Skeletal muscle tissue (tissue), 5 donors: ENCODE measurements at places on chromosomes 5 and 9. TPM values are rescaled to one million over a fixed set of nuclear protein-coding genes. Genes with fewer than 3 reads are reported as not detected.

CTNND2 gene
- 0.52 TPM for total RNA-seq

CATSPER3 gene
- total RNA-seq = 0.52 TPM

GRIN3A gene
- total RNA-seq = 0.52 TPM

LCN10 gene
- total RNA-seq = 2.1 TPM

BARHL1 gene
- total RNA-seq = not detected

PTGS1 gene
- total RNA-seq = 2.6 TPM

PCDHGB2 gene
- 2.1 TPM for total RNA-seq

LCN2 gene
- 2.1 TPM for total RNA-seq

MEGF9 gene
- 6.8 TPM for total RNA-seq

GABRA6 gene
- not detected for total RNA-seq

CDC20B gene
- not detected for total RNA-seq

MORN5 gene
- not detected for total RNA-seq

PHAX gene
- 25.1 TPM for total RNA-seq

CDH9 gene
- total RNA-seq = not detected

HAVCR1 gene
- 0.52 TPM for total RNA-seq

NAIP gene
- 15.1 TPM for total RNA-seq

IFNA13 gene
- total RNA-seq = 0.52 TPM

FBP2 gene
- 72.5 TPM for total RNA-seq

PCDHB12 gene
- 1.6 TPM for total RNA-seq

GRXCR2 gene
- not detected for total RNA-seq

PCDH1 gene
- 20.9 TPM for total RNA-seq

FGD3 gene
- 4.2 TPM for total RNA-seq

NUTM2F gene
- total RNA-seq = not detected

FAM151B gene
- total RNA-seq = 7.8 TPM

TPPP gene
- total RNA-seq = 3.7 TPM

LVRN gene
- 1.6 TPM for total RNA-seq

SLC36A2 gene
- under 0.01 TPM for total RNA-seq

SELENOP gene
- total RNA-seq = 179 TPM

IFNK gene
- not detected for total RNA-seq

LCP2 gene
- total RNA-seq = 6.8 TPM

PLCXD3 gene
- total RNA-seq = 0.52 TPM

SLC6A7 gene
- not detected for total RNA-seq

CKMT2 gene
- total RNA-seq = 92.9 TPM

PCDHGA5 gene
- 2.1 TPM for total RNA-seq

TRIM14 gene
- 1.0 TPM for total RNA-seq

PCDHA2 gene
- under 0.01 TPM for total RNA-seq

SLC4A9 gene
- not detected for total RNA-seq

MARCHF6 gene
- total RNA-seq = 110 TPM

UNC5A gene
- total RNA-seq = not detected

TOR2A gene
- 2.6 TPM for total RNA-seq

LYSMD3 gene
- total RNA-seq = 12.5 TPM

TMEM8B gene
- 2.6 TPM for total RNA-seq

NDUFA8 gene
- 40.2 TPM for total RNA-seq

DNAJC18 gene
- 16.2 TPM for total RNA-seq

MVB12B gene
- 13.0 TPM for total RNA-seq

ZNF454 gene
- total RNA-seq = 4.2 TPM

ARSI gene
- 9.9 TPM for total RNA-seq
